ENCODE measurements at places on chromosomes 1 and 21.
A peak's percentile ranks its signal among the peaks of the same experiment; 100 is the strongest.

DNA sequence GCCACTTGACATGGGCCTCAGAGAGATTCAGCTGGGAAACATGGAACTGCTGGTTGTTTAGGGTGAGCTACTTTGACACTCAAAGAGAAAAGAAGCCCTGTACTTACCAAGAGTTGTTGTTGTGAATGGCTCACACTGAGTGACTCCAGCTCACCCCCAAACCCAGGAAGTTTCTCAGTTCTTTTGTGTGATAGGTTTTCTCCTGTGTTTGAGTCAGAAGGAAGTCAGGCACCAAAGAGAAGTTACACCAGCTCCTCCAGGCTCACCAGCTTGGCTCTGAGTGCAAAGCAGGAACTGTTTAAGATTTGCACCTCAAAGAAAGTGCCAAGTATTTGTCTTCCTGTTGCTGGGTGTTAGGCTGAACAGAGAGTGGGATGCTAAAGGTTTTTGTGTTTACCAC is 111.2 kb upstream of the PROX1 start:
- no peak for DNase-seq

DNA sequence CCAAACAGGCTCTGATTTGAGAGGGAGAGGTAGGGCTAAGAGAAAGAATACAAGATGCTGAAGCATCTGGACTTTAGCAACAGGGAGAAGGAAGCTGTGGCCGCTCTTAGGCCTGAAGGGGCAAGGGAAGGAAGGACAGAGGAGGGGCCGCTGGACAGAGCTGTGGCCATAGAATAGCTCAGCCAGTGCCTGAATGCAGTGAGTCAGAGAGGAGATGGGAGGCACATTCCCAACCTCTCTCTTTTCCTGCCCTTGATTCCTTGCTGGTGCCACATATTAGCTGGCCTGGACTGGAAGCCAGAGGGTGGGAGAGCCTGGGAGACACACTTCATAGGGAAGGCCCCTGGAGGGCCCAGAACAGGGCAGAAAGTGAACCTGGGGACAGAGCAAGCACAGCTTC is 83.4 kb upstream of the POU3F1 start:
- no peak for DNase-seq

DNA sequence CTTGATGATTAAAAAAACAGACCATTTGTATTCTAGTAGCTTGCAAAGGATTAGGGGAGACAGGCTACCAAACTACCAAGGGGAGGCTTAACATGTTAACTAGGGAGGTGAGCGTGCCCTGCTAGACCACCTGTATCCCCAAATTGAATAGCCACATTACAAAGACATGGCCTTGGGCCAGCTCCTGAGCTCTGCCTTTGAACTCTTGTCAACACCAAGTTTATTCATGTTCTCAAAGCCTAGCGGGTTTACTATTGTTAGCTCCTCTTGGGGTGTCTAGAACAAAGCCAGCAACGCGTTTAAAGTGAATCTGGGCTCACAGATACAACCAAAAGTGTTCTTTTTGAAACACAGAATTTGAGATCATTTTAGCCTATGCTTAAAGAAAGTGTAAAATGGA is 36.3 kb downstream of the SMYD2 start:
- DNase-seq = no peak

DNA sequence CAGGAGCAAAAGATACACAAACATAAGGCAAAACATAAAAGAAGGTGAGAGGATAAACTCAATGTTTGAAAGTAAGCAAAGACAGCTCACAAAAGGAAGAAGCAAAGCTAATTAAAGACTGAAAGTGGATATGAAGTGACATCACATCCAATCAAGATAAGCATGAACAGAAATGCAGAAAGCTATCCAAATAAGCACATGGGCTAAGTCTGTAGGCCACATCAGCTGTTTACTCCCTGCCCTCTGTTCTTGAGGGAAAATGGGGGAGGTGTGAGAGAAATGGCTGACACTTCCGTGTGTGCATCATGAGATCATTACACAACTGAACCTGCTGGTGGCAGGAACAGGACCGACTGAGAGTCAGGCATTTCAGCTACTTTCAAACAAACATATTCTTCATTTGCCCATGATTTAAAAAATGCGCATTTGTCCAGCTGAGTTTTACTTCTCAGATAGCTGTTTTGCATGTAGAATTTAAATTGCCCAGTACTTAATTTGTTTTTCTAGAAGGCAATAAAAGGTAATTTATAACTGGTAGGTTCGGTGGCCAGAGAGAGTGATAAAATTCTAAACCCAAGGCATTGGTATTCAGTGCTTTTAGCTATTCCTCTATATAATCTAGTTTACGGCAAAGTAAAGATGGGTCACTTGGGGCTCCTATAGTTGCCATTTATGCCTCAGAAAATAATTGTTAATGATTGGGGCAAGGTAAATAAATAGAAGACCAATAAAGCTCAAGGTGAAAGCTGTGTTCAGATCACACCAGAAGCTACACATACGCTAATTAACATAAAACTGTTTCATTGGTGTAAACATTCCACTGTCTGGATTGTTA is 27.2 kb upstream of the MAN1A2 start:
- DNase-seq = no peak

DNA sequence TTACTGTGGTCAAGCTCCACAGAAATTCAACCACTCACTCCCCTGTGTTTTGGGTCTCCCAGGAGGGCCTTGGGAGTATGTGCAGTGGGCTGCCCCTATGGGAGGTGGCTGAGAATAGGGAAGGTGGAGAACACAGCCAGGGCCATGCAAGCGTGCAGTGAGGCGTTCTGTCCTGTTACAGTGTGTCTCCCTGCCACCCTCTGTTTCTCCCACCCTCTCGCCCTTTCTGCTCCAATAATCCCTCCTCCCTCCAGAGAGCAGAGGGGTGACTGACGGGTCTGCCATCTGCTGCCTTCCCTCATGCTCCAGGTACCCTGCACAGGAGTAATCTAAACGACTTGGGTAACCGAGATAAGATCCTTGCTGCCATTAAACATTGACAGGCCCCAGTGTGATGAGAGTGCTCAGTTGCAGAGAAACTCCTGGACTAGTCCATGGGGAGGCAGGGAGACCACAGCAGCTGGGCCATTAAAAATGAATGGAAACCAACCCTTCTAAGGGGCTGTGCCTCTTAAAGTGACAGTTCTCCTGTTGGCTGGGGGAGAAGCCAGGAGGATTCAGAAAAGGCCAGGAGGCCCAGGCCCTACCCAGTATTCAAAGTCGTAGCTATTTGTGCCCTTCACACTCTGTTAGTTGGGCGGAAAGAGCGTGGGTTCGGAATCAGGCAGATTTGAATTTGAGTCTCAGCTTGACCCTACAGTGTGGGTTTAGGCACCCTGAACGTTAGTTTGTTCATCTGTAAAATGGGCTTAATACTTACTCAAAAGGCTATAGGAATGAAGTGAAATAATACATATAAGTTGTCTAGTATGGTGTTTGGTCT is 22.4 kb upstream of the BTG2 start:
- DNase-seq = no peak

GRCh38 chr1:115641762-115642167 is at the start of gene VANGL1:
VANGL1 (plus strand) TSS chr1:115641970; CDS start chr1:115651414, 9,444 bp downstream.
- DNase-seq = no peak

DNA sequence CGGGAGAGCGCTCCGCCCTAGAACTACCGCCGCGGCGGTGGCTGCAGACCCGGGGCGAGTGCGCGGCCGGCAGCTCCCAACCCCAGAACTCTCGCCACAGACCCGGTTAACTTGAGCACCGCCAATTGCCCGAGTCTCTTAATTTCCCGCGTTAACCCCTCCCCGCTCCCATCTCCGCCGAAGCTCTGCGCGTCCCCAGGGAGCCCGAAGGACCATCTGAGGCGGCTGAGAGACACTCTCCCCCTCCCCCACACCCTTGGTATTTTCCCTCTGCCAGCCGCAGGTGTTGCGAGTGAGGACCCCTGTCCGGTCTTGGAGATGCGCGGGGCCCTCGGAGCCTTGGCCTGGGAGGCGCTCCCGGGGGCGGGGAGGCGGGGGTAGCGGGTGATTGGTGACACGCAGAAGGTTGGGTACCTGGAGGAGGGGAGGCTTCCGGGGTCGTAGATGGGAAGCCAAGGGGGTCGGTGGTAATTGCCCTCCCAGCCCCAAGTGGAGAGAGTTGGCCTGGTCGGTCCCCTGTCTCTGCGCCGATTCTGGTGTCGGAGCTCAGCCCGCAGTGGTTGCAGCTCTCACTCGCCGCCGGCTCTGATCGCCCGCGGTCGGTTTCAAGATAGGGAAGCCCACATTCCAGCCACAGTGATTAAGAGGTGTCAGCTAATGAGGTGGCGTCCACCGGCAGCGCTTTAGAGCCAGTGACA is 858 bp upstream of the SUSD4 start:
- DNase-seq = no peak

GRCh38 chr1:111347026-111347425 is 56.4 kb downstream of the CHIA start:
- no peak for DNase-seq

- DNase-seq = no peak
Measured at GRCh38 chr1:95084317-95085176, 11.8 kb upstream of the ALG14 start.

DNA sequence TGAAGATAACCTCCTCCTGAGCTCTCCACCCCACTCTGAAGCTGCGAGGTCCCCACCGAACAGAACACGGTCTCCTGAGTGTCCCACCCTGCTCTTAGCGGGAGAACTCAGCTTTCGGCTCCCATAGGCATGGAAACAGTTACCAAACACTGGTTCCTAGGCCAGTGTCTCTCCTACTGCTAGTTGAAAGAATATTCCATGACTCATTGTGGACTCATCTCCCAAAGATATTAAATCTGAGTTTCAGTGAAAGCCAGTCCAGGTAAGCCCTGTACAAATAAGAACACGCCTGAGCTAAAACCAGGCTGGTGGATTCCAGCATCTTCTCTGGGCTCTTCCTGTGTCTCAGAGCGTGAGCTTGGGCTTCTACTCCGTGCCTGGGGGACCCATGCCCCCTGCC is 107.5 kb upstream of the CLDN14 start:
- no peak for DNase-seq

- no peak for DNase-seq
Measured at GRCh38 chr1:227548119-227548397, 15.3 kb upstream of the ZNF678 start.

GRCh38 chr1:5001466-5001865 is 347.1 kb downstream of the AJAP1 start:
- DNase-seq = no peak

- DNase-seq = no peak
Measured at GRCh38 chr1:157142765-157143423, 4.7 kb upstream of the ETV3 start.

DNA sequence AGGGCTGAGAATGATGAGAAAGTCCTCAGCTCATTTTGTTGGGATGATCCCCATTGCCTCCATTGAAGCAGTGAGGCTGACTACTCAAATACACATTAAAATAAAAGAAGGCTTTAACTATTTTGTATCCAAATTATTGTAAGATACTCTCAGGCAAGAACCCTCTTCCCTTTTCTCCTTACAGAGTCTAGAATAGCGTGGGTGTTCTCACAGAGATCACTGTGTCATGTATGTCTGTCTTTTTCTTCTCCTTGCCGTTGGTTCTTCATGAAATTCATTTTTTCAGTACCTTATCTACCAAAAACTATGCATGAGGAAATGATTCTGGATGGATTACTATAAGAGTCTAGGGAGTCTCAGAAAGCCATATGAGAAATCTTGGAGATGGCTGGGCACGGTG is 30.1 kb downstream of the SORT1 start:
- no peak for DNase-seq

- peak; percentile 31 for DNase-seq
Measured at GRCh38 chr21:46325073-46325912, 1.3 kb downstream of the PCNT start.

- DNase-seq = no peak
Measured at GRCh38 chr1:154208677-154209388, 2.7 kb upstream of the CFAP141 start.

GRCh38 chr1:97461782-97462181 is 459.1 kb downstream of the DPYD start:
- DNase-seq = no peak

GRCh38 chr1:63640633-63641567 is 47.7 kb downstream of the PGM1 start:
- no peak for DNase-seq

DNA sequence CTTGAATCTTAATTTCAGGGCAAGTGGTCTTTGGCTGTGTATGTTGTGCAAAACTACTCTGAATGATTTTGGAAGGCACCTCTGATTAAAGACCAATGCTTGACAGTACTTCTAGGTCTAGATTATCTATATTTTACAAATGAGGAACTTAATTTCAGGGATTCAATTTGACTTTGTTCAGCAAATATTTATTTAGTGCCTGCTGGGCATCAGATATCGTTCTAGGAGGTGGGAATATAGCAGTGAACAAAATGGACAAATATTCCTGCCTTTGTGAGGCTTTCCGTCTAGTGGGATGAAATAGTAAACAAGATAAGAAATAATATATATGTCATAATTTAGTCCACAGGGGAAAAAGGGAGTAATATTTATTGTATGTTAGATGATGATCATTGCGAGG is 4.7 kb downstream of the ZNF326 start:
- no peak for DNase-seq

DNA sequence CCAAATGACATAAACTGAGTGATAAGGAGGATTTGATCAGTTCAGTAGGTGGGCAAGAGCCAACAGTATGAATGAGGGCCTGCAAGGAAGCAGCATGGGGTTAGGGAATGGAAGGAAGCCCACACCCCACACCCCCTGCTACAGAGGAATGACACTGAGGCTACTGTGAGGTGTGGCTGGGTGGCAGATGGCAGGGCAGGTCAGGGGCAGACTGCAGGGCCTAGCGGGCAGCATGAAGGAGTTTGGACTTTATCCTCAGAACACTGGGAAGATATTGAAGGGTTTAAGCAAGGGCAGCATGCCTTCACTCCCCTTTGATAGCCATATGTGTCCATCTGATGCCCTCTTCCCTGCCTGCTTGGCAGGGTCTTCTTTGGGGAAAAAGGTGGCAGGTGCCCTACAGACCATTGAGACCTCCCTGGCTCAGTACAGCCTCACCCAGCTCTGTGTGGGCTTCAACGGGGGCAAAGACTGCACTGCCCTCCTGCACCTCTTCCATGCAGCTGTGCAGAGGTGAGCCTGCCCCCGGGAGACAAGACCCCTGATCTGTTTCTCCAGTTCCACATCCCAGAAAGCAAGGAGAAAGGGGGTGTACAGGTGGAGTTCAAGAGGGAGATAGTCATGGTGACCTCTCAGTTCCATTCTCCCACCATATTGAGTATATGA is 4.1 kb upstream of the LENEP start:
- no peak for DNase-seq

- no peak for DNase-seq
Measured at GRCh38 chr1:101330427-101331130, 93.8 kb downstream of the S1PR1 start.

- DNase-seq = no peak
Measured at GRCh38 chr1:206686478-206687249, 2.0 kb downstream of the MAPKAPK2 start.

- no peak for DNase-seq
Measured at GRCh38 chr1:23650344-23650990, 41.1 kb upstream of the RPL11 start.

Data from hypothalamus (tissue), 51 donors.